ENCODE measurements at places on chromosomes 2 and 18. TPM values are rescaled to one million over a fixed set of nuclear protein-coding genes. Genes with fewer than 3 reads are reported as not detected.

NEB gene
- 0.99 TPM for total RNA-seq

ALPI gene
- total RNA-seq, result not detected

NT5C1B gene
- not detected for total RNA-seq

ASIC4 gene
- total RNA-seq, result not detected

ITPRID2 gene
- total RNA-seq, result 135 TPM

SCN1A gene
- not detected for total RNA-seq

SFTPB gene
- total RNA-seq, result not detected

DDX1 gene
- total RNA-seq, result 61.5 TPM

DNA sequence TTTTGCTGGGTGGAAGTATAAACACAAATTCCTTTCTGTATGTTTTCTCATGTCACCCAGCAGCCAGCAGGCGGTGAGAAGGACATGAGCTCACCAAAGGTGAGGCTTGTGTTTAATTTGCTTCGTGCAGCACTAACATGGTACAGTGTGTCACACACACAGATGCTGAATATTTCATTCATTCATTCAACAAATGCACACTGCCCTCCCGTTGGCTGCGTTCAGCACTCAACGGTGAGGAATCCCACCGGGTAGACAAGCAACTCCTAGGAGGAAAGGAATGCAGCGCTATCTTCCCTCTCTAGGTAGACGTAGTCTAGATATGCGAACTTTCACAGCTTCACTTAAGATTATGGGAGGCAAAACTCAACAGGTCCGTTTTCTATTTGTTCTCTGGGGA is 85.1 kb downstream of the LONRF2 start:
- DNase-seq, result no peak

DNA sequence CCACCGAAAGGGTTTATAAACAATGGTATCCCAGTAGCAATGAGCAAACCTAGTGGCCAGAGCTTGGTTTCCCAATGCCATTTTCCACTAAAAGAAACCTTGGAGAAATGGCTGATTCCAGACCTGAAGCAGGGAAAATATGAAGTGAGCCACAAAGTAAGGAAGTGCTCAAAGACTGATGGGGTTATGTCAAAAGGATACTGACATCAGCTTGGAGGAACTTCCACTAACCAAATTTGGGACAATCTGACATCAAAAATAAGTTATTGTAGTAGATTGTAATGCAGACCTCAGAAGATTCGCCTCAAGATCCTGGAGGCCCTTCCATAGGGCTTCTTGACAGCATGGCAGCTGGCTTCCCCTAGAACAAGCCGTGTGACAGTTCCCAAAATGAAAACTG is 79.4 kb upstream of the SP3 start:
- DNase-seq, result no peak

- peak; percentile 26 for DNase-seq
Measured at GRCh38 chr2:61536180-61536571, 2.0 kb downstream of the XPO1 start.

GRCh38 chr2:154240921-154241379 is 369.2 kb downstream of the GALNT13 start:
- no peak for DNase-seq

- peak; percentile 3 for DNase-seq
Measured at GRCh38 chr18:77486985-77487384, 237.3 kb downstream of the GALR1 start.

- peak; percentile 97 for DNase-seq
Measured at GRCh38 chr2:38187541-38188011, 111.6 kb upstream of the CYP1B1 start.

- DNase-seq, result no peak
Measured at GRCh38 chr2:3238951-3239841, 138.4 kb downstream of the EIPR1 start.

DNA sequence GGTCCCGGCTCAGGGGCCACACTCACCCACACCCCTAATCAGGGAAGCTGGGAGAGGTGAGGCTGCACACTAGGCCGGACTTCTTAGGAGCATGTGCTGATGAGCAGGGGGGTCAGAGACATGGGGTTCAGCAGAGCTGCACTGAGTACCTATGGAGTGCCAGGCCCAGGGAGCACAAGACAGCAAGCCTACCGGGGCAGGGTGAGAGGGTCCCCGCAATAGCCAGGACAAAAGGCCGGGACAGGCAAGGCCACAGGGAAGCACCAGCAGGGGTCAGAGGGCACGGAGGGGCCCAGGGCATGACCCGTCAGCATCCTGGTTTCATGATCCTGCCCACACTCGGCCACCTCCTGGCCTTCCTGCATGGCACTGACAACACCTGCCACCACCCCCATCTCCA is 73.5 kb downstream of the TNS1 start:
- no peak for DNase-seq

DNA sequence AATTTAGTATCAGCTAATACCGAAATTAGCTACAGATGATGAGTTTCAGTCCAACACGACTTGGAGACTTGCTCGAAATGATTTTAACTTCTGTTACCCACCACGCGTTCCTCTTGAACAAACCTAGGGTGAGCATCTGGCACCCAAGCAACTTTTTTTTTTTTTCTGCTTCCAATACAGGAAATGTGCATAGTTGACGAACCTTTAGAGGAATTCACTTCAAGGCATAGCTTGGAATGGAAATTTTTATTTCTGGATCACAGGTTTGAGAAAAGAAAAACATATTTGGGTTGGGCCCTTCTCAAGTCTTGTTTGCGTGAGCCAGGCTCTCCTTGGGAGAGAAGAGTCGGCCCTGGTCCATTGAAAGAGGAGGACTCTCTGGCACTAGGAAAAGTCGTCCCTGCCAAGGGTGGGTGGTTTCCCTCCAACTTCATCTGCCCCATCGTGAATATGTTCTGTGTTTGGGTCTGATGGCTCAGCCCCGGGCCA is 37.4 kb upstream of the RPL31 start:
- no peak for DNase-seq

- DNase-seq, result peak; percentile 85
Measured at GRCh38 chr18:11850821-11851145, 430 bp upstream of the CHMP1B start.

DNA sequence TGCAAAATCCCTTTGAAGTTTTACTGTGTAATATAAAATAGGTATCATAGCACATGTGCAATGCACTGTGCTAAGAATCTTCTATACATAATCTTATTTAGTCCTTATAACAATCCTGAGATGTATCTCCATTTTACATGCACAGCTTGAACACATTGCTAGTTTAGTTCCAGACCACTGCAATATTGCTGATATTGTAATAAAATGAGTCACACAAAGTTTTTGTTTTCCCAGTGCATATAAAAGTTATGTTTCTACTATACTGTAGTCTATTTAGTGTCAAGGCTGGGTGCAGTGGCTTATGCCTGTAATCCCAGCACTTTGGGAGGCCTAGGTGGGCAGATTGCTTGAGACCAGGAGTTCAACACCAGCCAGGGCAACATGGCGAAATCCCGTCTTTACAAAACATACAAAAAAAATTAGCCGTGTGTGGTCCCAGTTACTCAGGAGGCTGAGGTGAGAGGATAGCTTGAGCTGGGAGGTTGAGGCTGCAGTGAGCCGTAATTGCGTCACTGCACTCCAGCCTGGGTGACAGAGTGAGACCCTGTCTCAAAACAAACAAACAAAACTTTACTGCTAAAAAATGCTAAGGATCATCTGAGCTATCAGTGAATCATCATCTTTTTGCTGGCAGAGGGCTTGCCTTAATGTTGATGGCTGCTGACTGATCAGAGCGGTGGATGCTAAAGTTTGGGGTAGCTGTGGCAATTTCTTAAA is 1.7 kb upstream of the USP14 start:
- DNase-seq, result no peak

DNA sequence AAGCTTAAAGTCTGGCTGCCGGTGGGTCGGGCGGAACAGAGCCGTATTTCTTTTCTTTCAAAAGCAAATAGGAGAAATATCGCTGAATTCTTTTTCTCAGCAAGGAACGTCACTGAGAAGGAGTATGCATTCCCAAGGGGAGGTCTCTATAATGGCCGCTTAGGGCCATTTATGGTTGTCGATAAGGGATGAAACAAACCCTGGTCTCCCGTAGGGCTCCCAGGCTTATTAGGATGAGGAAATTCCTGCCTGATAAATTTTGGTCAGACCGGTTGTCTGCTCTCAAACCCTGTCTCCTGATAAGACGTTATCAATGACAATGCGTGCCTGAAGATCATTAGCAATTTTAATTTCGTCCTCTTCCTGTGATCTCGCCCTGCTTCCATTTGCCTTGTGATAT is 227.7 kb upstream of the ZEB2 start:
- DNase-seq, result no peak

GRCh38 chr18:33560686-33561370 is 17.2 kb upstream of the ASXL3 start:
- peak; percentile 2 for DNase-seq

GRCh38 chr18:13279181-13280069 is 60.9 kb downstream of the LDLRAD4 start:
- no peak for DNase-seq

- DNase-seq, result no peak
Measured at GRCh38 chr2:23484275-23484674, 99.3 kb downstream of the KLHL29 start.

DNA sequence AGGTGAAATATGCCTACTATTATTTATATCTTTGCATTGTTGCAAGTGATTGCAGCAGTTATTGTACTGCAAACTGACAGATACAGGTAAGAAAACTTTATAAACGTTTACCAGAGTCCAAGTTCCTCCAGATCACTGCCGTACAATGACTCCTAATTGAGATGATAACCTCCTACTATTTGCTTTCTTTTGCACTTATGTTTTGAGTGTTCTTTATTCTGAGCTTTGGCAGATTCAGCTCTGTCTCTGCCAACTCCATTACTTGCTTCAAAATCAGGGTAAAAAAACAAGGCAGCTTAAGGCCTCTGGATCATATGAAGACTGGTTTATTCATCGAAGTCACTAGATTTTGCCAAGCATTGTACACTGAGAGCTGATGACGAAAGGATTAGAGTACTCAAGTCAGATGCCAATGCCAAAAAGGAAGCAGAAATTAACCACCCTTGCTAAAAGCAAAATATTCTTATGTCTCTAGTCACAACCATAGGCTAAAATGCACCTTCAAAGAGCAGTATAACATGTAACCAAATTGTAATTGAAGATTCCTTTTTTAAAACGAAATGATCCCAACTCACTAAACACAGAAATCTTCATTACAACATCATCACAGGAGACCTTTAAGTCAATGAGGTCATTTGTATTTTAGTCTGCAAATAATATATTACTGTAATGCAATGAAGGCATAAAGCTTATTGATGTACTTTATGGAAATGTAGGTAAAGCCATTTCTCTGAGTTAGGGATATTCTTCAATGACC is 10.5 kb upstream of the IKZF2 start:
- no peak for DNase-seq

DNA sequence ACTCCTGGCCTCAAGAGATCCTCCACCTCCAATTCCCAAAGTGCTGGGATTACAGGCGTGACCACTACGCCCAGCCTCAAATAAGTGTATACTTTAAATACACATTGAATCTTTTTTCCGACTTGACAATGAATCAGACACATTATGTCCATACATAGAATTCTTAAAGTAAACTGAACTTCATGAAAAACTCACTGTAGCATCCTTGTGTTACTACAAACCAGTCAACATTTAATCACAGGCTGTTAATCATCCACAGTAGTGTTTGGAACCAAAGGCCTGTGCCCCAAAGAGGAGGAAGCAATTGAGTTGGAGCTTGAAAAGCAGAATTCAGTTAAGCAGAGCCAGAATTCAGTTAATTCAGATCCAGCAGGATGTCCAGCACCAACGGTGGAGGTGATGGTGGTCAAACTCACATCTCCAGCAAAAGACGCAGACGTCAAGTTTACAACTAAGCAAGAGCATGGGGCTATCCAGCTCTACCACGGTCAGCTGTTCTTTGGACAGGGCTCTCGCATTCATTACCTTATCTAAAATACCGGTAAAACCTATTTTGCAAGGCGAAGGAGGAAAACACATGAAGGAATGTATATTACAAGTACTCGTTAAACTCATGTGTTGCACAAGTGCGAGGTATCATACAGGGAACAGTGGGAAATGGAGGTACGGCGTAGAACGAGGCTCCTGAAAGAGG is 1.2 kb downstream of the SLC39A6 start:
- DNase-seq, result no peak

DNA sequence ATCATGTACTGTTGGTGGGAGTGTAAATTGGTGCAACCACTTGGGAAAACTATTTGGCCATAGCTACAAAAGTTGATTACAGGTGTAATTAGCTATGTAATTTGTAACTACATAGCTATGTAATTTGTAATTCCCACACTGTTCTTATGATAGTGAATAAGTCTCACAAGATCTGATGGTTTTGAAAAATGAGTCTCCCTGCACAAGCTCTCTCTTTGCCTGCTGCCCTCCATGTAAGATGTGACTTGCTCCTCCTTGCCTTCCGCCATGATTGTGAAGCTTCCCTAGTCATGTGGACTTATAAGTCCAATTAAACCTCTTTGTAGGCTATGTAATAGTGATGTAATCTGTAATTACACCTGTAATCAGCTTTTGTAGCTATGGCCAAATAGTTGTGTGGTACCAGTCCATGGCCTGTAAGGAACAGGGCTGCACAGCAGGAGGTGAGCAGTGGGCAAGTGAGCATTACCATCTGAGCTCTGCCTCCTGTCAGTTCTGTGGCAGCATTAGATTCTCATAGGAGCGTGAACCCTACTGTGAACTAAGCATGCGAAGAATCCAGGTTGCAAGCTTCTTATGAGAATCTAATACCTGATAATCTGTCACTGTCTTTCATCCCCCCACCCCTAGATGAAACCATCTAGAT is 133.7 kb upstream of the COPS8 start:
- no peak for DNase-seq

DNA sequence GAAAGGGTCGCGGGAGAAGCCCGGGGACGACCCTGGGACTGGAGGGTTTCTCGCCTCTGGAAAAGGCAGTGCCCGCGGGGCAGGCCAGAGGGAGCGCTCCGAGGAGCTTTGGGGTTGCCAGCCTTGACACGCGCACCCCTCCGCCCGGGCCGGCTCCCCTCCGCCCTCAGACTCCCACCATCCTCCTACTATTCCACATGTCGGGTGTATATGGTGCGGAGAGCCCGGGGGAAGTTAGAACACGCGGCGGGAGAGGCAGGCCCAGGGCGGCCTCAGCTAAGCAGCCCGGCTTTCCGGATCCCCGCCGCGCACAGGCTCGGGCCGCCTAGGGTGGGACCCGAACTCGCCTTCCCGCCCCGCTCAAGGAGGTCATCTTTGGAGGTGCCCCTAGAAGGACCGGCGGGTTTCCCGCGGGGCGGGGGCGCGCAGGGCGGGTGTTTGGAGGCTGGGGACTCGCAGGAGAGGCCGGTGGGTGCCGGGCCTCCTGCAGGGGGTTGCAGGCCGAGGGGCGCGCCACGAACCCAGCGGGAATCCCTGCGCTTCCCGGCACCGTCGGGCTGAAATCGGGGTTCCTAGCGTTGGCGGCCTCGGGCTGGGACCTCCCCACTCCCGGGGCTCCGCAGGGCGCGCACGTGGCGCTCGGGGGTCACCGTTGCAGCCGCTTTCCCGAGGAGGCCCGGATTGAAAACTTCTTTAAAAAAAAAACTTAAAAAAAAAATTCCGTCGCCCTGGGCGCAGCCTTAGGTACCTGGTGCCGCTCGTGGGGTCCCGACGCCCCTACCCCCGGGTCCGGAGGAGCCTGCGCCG is 3.7 kb downstream of the NFATC1 start:
- DNase-seq, result peak; percentile 47

DNA sequence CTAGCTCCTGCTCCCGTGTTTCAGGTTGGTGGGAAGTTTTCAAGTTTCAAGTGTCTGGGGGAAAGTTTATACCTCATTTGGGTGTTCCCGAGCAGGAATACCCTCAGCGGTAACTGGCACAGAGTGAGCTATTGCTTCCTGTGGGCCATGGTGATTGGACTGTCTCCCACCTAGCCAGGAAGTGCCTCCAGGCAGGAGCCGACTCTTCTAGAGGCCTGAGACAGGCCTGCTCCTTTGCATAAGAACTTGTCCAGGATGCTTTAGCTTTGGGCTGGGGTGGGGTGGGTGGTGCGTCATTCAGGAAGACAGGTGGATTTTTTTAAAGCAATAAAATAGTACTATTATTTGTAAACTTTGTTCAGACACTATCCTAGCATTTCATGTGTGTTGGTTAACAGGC is 23.5 kb upstream of the DNMT3A start:
- no peak for DNase-seq
